ENCODE measurements at places on chromosomes 1 and 21.

DNA sequence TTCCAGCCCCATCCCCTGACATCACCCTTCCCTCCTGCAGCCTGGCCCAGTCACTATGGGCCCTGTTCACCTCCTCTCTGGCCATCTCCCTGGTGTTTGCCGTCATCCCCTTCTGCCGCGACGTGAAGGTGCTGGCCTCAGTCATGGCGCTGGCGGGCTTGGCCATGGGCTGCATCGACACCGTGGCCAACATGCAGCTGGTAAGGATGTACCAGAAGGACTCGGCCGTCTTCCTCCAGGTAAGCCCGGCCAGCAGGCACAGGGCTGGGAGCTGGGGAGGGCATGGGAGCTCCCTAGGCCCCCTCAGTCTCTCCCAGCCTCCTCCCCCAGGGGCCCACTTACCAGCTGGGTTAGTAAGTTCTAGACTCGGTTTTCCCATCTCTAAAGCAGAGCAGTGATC, 52.1 kb downstream of the ELK4 start:
- DNase-seq: no peak

DNA sequence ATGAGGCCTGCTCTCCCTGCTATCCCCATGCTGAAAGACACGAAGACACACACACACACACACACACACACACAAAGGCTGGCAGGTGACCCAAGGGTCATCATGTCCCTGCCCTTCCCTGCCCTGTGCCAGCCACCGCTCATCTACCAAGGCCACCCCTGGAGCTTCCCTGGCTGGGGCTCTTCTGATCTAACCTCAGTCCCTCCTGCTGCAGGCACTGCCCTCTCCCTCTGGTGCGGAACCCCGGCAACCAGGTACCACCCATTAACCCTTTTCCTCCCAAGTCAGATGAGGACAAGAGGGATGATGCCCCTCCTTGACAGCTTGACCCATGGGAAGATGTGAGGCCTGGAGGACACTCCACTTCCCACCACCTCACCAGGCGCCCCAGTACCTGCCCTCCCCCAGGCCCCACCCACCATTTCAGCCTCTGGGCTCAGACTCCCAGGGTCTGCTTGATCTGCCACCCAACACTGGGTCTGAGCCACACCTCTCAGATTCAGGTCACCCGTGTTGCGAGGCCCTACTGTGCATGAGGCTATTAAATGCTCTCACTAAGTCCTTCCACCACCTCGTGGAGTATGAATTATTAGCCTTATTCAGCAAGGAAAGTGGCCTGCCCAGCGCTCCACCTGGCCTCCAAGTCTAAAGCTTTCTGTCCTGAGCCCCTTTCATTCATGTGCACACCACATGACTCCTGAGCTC, 2.5 kb downstream of the SDC3 start:
- no peak for DNase-seq

DNA sequence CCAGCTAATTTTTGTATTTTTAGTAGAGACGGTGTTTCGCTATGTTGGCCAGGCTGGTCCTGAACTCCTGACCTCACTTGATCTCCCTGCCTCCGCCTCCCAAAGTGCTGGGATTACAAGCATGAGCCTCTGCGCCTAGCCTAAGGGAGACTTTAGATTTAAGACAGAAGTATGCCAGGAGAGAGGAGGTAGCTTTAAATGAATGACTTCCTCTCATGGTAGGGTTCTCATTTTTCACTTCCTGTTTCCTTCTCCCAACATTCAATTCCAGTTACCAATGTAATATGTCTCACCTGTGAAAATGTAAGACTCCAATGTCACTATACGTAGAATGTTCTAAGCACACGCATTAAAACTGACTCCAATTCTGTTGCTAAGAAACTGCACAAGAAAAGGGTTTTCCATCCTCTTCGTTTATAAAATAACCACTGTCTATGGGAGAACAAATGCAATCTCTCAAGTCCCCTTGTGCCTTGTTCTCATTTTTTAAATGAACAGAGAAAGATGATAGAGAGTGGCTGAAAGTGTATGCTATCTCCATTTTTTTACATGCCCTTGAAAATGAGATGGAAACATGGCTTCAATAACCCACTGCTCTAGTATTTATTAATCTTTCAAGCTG, 140.0 kb downstream of the SLC45A1 start:
- DNase-seq: no peak

- no peak for DNase-seq
These were observed 8.6 kb downstream of the FNDC5 start for GRCh38 chr1:32861904-32862695.

DNA sequence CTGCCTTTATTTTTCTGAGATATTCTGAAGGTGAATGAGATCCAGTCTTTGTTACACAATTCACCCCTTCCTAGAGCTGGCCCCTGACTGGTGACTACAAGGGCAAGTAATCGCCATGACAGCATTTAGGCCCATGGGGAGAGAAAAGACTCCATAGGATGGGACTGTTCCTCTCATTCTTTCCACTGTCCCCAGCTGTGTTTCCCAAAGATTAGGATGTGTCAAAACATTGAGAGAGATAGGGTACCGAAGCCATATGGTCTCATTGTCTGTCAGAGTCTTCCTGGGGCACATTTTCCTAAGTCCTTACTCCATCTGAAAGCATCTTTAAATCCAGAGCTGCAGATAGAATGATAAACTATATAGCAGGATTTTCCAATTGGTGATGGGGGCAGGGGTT, 423.5 kb downstream of the OMA1 start:
- DNase-seq: no peak

Data from stimulated activated CD4-positive, alpha-beta T cell treated with anti-CD3 and anti-CD28 coated beads, Interleukin-4, amount 100 ng/mL, for 4 hours (primary cell).